Hippocampal formation (tissue), 2 donors: ENCODE measurements at places on chromosomes 7 and 10.

GRCh38 chr7:142457146-142457703 is 199.4 kb upstream of the PRSS58 start:
- DNase-seq, result no peak

- DNase-seq, result no peak
Measured at GRCh38 chr7:28533267-28533666, 120.9 kb downstream of the CREB5 start.

DNA sequence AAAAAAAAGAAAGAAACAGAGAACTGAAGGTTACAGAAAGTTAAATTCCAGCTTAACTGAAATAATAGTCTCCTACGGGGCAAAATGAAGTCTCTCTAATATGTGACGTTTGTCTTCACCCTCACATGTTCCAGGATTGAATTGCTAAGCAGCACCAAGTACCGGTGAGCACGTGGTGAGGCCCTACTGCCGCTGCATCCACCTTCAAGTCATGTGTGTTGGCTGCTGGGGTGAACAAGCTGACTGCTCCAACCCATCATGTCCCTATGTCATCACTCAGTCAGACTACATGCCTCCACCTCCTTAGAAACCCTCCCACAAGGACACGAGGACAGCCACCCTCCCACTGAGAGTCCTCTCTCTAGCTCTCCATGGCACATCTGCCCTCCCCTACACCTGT is 35.4 kb upstream of the NPFFR1 start:
- no peak for DNase-seq

DNA sequence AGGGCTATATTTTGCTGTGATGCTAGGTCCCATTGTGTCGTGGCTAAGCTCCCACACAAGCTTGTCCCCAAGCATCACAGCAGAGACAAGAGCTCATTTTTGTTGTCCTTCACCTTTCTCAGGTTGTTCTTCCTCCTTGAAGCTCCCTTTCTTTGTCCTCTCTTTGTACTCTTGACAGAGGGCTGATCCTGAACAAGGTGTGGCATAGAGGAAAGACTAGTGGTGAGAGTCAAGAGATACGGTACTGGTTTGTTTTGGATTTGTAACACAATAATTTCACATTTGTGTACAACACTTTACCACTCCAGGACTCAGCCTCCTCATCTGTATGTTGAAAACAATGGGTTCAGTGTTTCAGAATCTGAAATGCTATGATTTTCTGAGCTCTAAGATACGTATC is 41.0 kb downstream of the MAGI2 start:
- no peak for DNase-seq

DNA sequence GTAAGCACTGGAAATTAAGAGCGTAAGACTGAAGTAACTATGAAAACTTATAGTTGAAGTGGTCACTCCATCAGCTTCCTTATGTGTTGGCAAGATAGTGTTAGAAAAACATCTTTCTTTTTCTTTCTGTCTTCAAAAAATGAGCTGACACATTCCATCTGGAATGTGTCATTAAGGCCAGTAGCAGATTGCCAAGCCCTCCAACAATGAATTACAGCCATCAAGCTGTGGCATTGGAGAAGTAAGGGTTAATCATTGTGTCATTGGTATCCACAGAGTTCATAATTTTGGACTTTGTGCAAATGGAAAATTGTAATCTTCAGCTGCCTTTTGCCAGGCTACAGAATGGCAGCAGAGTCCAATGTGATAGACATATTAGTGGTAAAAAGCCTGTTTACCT is 926.3 kb downstream of the NRG3 start:
- DNase-seq, result no peak

- DNase-seq, result peak; percentile 63
Measured at GRCh38 chr7:74033372-74034311, 5.7 kb downstream of the ELN start.

DNA sequence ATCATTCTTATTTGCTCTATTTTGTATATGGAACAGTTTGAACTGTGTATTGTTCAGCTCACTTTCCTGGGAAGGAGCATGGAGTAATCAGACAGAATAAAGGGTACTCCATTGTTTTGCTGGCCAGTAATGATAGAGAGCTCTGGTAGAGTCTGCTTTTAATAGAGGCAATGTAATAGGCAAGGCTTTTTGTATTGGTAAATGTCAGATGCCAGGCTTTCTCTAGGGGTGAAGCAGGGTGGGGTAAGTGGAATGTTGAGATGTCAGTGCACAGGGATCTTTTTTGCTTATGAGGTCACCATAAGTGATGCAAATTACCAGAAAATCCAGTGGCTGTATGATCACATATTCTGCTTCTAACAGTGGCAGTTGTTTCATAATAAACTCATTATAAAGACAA is 1088.3 kb upstream of the SORCS1 start:
- DNase-seq, result no peak

- no peak for DNase-seq
Measured at GRCh38 chr10:60967260-60967659, 23.3 kb upstream of the RHOBTB1 start.

DNA sequence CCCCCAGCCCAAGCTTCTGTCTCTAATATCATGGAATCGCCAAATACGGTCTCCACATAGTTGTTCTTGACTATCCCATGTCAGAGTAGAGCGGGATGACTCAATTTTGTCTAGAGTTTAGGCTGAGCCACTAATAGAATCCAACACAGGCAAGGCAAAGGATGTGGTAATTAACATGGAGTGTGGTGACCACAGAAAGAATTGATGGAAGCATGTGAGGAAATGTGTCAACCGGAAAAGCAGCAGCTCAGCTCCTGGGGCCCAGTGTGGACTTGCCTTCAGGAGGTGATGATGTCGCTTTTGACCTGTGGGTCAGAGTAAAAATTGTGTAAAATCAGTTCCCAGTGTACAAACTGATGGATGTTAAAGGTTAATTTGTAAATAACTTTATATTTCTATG is 139.3 kb upstream of the KLF6 start:
- DNase-seq, result no peak

- no peak for DNase-seq
Measured at GRCh38 chr7:120628251-120628650, 229.7 kb downstream of the TSPAN12 start.

DNA sequence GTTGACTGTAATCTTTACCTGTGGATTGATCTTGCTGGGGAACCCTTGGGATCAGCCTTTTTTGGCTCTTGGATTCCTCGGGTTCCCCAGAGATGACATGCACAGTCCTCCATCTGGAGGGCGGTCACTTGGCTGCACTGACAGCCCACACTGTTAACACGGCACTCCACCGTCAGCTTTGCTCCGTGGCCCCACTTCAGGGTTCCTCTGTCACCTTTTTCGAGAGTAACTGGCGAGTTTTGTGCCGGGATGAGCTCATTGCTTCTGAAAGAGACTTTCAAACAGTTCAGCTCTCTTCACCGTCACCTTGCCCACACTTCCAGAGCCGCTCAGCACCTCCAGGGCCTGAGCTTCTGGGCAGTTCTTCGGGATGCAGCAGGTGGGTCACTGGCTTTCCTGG is 42.4 kb downstream of the PROSER2 start:
- DNase-seq, result no peak

DNA sequence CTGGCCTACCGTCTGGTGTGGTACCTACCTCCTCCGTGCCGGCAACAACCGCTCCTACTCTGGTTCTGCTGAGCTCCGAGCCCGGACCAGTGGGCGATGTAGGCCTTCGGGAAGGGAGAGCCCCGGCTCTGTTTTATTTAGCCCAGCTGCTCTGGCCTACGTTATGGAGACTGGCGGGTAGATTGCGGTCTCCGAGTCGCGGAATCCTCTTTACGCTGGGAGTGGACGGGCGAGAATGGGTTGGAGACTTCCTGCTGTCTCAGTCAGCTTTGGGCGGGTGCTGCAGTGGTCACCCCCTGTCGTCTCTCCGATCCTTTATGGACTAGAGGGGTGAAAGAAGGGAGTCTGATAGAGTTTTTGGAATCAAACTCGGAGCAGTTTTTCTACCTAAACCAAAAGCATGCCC is 406 bp downstream of the CBLL1 start:
- DNase-seq, result no peak

- DNase-seq, result peak; percentile 50
Measured at GRCh38 chr10:21084700-21085099, 187.6 kb upstream of the NEBL start.

- DNase-seq, result no peak
Measured at GRCh38 chr7:157487046-157487770, 150.4 kb downstream of the DNAJB6 start.

- DNase-seq, result peak; percentile 11
Measured at GRCh38 chr7:131249003-131249402, 78.7 kb upstream of the MKLN1 start.

DNA sequence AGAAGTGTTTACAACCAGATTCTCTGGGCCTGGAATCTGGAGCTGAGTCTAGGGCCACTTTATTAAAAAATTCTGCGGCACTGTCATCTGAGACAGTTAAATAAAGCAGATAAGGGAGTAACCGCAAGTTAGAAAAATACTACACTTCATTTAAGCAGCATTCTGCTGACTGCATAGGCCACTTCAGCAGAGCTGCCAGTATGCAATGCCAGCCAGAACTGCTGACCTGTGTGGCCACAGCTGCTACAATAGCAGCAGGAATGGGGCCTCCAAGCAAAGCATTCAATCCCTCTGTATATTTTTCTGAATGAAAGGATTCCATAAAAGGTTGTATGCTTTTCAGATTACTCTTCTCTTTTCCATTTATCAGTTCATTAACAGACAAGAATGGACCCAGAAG is 136.0 kb downstream of the COL28A1 start:
- no peak for DNase-seq

DNA sequence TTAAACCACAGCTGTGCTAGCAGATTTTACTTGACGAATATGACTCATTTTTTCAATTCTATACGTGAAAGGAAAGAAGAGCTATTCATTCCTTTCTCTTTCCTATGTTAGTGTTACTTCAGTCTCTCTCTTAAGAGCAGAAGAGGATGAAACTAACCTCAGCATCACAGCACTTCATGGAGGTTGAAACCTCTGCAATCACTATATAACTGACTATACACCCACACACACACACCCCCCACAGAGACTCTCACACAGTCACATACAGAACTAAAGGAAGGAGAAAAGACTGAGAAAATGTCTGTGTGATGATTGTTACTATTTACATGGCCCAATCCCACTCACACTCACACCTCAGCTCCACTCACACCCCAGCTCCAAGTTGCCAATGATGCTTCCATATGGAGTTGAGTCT is 104.2 kb downstream of the KIF20B start:
- DNase-seq, result no peak

- no peak for DNase-seq
Measured at GRCh38 chr7:66871076-66871475, 49.9 kb upstream of the TMEM248 start.

DNA sequence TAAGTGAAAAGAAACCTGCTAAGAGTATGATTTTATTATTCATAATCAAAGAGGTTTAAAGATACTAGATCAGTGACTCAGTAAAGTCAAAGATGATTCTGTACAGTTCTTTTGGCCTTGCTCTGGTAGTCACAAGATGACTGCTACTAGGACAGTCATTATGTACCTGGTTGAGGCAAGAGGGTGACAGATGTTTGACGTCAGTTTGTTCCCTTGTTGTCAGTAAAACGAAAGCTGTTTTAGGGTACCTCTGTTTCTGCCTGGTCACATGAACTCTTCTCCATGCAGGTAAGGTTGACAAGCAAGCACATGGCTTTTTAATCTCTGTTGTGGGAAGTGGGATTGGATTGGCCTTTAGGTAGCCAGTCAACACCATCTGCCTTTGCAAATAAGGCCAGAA is 308.0 kb downstream of the EXOC4 start:
- no peak for DNase-seq

DNA sequence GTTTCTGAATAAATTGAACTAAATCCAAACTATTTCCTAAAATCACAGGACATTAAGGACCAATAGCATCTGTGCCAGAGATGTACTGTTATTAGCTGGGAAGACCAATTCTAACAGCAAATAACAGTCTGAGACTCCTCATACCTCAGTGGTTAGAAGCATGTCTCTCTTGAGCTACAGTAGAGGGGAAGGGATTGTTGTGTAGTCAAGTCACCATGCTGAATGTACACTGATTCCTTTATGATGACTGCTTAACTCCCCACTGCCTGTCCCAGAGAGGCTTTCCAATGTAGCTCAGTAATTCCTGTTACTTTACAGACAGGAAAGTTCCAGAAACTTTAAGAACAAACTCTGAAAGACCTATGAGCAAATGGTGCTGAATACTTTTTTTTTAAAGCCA is 13.9 kb downstream of the MEST start:
- no peak for DNase-seq

DNA sequence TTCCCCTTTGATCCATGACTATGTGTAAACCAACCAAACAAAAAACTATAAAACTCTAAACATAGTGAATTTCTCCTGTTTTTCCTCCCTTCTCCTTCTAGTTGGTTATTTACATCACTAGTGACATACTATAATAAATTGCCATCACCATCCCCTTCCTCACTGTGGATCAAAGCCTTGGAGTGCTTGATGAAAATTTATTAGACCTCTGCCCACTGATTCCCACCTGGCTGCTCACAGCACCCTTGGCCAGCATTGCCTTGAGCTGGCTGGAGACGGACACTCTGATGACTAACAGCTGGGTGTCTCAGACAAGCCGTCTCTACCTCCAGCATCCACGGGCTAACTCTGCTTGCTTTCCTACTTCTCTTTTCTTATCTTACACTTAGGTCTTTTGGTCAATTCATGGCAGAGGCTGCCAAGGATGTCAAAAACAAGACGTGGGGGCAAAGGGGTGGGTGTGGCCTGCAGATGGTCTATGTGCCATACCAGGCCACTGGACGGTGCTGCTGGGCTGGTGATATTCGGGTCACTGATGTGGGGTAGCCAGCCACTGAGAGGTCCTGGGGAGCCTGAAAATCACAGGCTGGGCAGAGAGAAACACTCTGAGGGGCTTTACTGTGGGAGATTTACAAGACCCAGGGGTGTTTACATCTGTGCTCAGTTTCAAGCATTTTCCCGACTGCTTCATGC is 207.8 kb downstream of the TAX1BP1 start:
- DNase-seq, result peak; percentile 55

- DNase-seq, result no peak
Measured at GRCh38 chr10:50467209-50467608, 156.5 kb downstream of the SGMS1 start.

DNA sequence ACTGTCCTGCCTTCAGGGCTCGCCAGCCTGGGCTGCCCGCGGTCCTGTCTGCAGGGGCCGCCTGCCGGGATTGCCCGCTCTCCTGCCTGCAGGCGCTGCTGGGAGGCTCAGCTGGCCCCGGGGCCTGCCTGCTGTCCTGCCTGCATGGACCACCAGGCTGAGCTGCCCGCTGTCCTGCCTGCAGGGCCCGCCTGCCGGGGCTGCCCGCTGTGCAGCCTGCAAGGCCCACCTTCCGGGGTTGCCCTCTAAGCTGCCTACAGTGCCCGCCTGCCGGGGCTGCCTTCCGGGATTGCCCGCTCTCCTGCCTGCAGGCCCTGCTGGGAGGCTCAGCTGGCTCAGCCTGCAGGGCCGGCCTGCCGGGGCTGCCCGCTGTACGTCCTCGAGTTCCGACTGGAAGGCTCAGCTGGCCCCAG is 164.4 kb downstream of the GLRX3 start:
- peak; percentile 33 for DNase-seq

DNA sequence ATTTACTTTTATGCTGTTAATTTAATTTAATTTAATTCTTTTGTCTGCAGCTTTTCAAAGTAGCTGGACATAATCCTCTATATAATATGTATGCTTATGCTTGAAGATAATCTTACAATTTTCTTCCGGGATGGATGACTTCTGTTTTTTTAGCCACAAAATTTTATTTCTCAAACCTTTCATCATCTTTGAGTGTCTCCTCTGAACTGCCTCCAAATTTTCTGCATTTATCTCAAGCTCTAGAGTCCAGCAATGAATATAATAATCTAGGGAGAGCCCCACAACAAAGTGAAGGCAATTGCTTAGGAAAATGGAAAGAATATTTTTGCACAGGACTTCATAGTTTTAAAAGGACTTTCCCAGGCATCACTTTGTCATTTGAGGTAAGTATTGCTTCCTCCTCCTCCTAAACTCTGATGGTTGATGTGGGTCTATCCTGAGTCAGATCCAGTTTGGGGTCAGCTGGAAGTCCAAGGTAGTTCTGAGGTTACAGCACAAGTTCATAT is 53.7 kb upstream of the FAM3C start:
- no peak for DNase-seq
